ENCODE measurements at places on chromosomes 11 and 22.

DNA sequence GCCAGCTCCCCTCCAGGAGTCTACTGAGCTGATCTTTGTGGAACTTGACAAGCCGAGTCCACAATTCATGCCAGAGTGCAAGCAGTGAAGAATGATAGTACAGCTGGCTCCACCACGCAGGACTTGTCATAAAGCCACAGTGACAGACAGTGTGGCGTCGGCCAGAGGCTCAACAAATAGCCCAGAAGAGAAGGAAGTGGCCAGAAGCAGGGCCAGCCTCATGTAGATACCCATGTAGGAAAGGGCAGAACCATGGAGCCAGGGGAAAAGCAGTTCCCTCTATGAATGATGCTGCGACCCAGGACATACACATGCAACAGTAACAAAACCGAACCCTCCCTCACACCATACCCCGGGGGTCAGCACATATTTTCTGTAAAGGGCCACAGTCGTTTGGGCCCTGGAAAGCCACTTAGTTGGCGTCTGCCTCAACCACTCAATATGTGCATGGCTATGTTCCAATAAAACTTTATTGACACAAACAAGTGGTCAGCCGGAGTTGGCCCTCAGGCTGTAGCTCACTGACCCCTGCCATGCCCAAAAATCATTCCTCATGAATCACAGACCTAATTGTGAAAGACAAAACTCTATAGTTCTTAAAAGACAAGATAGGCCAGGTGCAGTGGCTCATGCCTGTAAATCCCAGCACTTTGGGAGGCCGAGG is 161.4 kb downstream of the BRD1 start:
- no peak for DNase-seq

- DNase-seq: no peak
Measured at GRCh38 chr11:47132490-47132889, 44.2 kb downstream of the ARFGAP2 start.

DNA sequence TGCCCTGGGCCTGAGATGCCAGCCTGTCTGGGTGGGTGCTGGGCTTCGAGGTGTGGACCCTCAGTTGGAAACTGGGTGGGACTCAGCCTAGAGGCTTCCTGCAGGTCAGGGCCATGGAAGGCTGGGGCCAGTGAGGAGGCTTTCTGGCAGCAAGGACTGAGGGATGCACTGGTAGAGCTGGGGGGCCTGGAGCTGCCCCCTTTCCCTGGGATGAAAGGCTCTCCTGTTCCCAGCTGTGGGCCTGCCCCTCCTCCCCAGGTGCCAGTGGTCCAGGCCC is 2.5 kb downstream of the SEPTIN5 start:
- no peak for DNase-seq

DNA sequence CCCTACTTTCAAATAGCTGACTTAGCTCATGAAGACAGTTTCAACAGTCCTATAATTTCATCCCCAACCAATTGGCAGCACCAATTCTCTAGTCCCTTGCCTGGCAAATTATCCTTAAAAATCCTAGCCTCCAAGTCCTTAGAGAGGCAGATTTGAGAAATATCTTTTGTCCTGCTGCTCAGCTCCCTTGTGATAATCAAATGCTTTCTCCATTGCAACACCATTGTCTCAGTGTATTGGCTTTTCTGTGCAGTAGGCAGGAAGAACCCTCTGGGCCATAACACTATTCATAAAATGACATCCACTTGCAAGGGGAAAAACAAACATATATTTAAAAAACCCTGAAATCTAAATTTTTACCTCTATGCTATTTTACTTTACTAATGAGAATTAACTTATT is 89.6 kb downstream of the AASDHPPT start:
- DNase-seq: no peak

DNA sequence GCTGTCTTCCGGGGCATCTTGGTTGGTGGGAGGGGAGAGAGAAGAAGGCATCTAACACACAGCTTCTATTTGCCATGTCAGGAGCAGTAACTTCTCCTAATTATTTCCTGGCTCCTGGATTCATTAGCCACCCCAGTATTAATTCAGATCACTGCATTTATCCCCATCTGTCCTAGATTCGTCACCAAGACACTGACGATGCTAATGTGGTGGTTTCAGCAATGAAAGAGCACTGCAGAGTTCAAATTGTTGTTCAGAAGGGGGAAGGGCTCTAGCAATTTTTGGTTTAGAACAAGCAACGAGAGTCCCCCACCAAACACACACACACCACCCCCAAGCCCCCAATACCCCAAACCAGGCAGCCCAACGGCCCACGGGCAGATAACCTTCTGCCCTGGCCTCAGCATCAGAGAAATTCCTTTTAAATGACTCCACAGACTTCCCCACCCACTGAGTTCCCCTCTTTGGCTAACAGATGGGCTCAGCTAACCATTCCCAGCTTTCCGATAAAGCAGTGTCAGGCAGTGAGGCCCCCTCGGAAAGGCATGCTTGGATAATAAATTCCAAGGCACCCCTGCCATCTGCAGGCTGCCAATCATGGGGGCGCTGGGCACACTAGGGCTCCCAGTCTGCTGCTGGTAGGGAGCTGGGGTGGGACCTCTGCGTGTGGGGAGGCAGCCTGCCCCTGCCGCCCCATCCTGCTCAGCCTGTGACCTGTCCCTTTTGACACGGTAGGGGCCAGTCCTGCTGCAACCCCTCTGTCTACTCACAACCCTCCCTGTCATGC is 453.5 kb downstream of the MIAT start:
- no peak for DNase-seq

DNA sequence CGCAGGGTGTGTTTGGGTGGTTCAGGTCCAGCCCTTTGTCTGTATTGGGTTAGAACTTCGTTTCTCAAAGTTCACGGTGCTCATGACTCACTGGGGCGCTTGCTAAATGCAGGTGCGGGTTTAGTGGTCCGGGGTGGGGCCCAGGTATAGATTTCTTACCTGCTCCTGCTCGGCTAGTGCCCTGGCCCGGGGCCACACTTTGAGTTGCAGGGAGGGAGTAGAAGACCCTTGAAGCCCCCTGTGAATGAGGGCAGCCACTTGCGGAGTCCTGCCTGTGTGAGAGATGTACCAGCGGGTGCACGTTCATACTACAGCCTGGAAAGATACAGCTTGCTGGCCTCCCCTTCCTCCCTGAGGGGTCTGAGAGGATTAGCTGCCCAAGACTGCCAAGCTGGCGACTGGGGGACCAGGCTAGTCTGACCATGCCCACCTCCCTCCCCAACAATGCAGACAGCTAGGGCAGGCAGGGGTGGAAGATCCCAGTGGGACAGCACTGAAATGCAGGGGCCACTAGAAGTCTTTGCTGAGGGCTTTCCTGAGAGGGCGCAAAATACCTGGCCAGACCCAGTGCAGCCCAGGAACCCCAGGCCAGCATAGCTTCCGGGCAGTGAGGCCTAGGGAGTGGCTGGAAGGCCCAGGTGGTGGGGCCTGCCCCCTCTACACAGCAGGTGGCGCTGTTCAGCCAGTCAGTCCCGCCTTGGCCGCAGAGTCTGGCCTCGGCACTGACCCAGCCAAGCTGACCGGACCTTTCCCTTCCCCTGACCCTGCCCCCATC is 5.1 kb upstream of the MYRF start:
- no peak for DNase-seq

- DNase-seq: no peak
Measured at GRCh38 chr11:11313902-11314692, 39.0 kb downstream of the CSNK2A3 start.

GRCh38 chr11:11243209-11243589 is 109.9 kb downstream of the CSNK2A3 start:
- DNase-seq: no peak

GRCh38 chr11:33668468-33668825 is 32.2 kb downstream of the C11orf91 start:
- no peak for DNase-seq

GRCh38 chr11:7291100-7291829 is 39.6 kb downstream of the SYT9 start:
- no peak for DNase-seq

DNA sequence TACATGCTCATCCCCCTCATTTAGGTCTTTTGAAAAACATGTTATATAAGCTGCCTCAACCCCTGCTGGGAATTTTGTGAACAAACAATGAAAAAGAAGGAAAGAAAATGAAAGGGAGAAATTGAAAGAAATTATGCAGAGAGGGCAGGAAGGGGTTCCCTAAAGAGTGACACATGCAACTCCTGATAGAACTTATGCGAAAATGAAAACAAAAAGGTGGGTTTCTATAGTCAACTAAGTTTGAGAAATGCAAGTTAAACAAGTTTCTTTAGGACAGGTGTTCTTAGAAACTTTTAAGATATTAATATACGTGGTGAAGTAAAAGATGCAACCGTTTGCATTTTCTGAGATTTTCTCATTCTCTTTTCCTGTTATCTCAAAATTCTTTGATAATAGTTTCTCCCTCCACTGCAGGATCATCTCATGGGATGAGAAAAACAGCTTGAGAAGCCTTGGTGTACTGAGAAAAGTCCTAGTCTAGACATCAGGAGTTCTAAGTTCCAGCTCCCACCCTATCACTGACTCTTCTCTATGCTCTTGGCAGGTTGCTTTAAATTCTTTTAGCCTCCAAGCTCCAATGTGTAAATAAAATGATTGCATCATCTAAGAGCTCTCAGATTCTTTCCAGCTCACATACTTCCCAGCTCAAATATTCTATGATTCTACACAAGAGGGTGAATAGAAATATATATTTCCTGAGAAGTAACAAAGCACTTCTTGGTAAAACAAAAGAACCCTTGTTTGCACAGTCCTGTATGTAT is 109.2 kb downstream of the FAM76B start:
- DNase-seq: no peak

DNA sequence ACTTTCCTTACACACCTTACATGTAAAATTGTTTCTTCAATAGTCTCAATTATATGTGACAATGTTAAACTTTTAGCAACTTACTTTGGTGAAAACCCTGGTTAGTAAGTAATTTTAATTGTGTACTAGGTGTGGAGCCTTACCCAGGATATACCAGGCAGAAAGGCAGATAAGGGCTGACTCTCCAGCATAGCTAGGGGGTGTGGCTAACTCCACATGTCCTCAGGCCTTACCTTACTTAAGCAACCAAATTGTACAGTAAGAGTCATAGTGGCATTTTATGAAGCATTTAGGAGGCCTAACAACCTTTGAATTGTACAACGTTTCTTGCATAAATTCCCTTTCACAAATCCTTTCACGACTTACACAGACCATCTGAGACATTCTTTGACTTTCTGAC is 118.2 kb upstream of the OR9Q1 start:
- DNase-seq: no peak

- DNase-seq: no peak
Measured at GRCh38 chr11:115778928-115779650, 274.9 kb upstream of the CADM1 start.

DNA sequence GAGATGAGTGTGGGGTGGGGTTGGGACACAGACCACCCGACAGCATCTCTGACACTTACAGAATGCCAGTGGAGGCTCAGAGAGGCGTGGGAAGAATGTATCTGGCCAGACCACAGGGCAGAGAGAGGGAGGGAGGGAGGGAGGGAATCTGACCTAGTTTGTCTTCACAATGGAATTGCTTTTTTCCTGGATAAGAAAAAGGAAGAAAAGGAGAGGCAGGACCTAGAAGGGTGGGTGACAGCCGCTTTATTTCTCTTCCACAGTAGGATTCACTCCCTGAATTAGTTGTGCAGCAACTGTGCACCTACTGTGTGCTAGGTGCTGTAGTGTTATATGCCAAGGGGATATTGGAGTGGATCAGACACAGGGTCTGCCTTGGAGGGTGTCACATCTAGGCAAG is 3.7 kb downstream of the KCNK4 start:
- DNase-seq: no peak

- DNase-seq: peak; percentile 16
Measured at GRCh38 chr22:48968201-48968959, 859.3 kb downstream of the BRD1 start.

DNA sequence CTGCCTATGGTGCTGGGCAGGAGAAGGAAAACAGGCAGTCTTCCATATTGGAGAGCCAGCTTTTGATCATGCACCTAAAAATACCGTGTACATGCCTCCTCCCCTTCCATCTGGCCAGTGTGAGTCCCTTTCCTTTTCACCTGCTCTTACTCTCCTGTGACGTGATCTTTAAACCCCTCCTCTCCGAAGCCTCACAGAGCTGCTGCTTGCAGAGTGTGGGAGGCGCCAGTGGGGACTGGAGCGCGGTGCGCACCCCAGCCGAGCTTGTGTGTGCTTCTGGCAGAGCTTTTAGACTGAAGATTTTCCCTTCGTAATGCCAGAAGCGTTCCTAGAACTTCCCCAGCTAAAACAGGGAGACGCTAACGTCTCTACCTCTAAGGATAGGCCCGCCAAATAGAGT is 29.8 kb downstream of the MUC6 start:
- no peak for DNase-seq

- DNase-seq: no peak
Measured at GRCh38 chr11:73453562-73453961, 77.4 kb downstream of the RELT start.

GRCh38 chr11:18633256-18634139 is 644 bp downstream of the SPTY2D1 start:
- DNase-seq: no peak

DNA sequence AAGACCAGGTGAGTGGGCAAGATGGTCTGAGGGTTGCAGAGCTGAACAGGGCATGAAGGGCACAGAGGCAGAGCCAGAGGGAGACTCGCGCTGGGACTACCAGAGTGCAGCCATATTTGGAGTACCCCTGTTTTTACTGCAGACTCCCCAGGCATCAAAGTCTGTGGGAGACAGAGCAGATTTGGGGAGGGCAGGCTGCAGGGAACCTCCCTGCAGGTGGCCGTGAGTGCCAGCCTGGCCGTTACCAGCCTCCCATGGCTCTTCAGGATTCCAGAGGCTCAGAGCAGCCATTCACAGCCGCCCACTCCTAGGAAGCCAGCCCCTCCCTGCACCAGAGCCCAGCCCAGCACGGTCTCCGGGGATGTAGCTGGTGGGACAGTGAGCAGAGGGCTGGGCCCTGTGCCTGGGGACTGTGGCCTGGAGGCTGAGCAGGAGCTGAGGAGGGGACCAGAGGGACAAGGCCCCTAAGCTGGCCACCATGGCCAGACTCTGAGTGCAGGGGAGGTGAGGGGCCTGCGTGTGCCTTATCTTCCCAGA is at the start of gene SEPTIN3:
TSS of gene SEPTIN3 (plus strand) at position 334 of the 537 bp plus-strand sequence. CDS start 2,050 bp downstream, outside the sequence.
- DNase-seq: no peak

DNA sequence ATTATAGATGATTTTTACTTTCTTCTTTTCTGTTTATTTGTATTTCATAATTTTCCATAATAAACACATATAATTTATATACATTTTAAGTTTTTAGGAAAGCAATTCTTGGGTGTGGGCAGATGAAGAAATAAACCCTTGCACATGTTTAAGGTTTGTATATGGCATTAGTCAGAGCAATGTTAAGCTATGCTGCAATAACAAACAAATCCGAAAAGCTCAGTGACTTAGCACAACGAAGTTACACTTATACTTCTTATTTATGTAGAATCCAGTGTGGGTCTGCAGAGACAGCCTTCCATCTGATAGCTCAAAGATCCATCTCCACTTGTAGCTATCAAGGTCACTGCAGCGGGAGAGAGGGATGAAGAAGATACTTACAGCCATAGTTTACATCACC is 68.5 kb upstream of the BARX2 start:
- no peak for DNase-seq

- DNase-seq: no peak
Measured at GRCh38 chr11:123065621-123066020, 3.7 kb upstream of the HSPA8 start.

- no peak for DNase-seq
Measured at GRCh38 chr11:43788421-43788820, 92.2 kb upstream of the ALKBH3 start.
